ENCODE measurements at places on chromosomes 1 and 21. TPM values are rescaled to one million over a fixed set of nuclear protein-coding genes. Genes with fewer than 3 reads are reported as not detected.

DNA sequence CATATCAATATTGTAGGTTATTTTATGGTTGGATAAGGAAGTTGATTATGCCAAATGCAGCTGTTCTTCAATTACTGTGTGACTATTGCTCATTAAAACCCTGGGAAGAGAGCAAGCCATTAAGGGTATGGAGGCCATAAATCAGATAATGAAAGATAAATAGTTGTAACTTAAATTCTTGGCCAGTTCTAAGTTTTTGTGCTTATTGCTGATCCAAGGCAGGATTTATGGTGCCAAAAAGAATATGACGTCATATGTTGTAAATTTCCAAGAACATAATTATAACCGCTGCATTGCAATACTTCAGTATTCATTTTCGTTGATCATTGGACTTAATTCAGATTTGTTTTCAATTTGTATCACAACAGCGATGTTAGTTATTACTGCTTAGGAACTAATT lies 211.6 kb downstream of the LRRC40 start:
- H3K27ac ChIP-seq = no peak overlapping the region
- H3K36me3 ChIP-seq = no peaks in the 10 kb centered on the region
- H3K4me1 ChIP-seq = no peaks in the 10 kb centered on the region
- H3K27me3 ChIP-seq = no peaks in the 10 kb centered on the region

DNA sequence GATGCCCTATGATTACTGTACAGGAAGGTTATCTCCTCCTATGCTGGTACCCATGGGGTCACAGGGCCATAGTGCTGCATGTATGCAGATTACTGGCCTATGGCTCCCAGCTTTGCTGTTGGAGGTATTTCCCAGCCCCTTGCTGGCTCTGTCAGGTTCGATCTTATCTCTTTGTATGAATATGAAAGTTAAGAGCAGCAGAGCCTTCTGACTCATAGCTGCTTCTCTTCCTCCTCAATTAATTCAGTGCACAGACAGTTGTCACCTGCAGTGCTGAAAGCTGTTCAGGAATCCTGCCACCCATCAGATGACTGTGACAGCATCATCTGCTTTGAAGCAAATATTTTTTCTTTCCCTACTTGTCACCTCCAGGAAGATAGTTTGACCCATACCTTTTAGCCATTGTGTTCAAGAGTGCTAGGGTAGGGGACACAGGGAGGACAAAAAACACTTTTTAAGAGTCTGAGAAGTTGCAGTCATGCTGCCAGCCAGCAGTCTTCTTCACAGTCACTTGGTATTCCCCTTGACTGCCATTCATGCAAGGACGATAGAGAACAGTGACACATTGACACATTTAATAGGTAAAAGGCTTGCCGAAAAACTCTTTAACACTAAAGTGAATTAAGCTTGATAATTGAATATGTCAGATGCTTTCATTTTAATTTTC lies 73.1 kb downstream of the KIF1B start:
- H3K27me3 ChIP-seq = no peaks in the 10 kb centered on the region
- no peaks in the 10 kb centered on the region for H3K4me1 ChIP-seq
- no peak overlapping the region for H3K27ac ChIP-seq
- DNase-seq = no peak
- no peak overlapping the region for H3K4me3 ChIP-seq

GRCh38 chr1:57208741-57209302 lies 215.0 kb downstream of the DAB1 start:
- H3K27ac ChIP-seq = no peak overlapping the region
- no peaks in the 10 kb centered on the region for H3K4me1 ChIP-seq
- no peaks in the 10 kb centered on the region for H3K27me3 ChIP-seq
- DNase-seq = no peak
- no peak overlapping the region for H3K4me3 ChIP-seq

GRCh38 chr1:231069333-231069732 lies 29.3 kb upstream of the FAM89A start:
- no peak overlapping the region for H3K4me3 ChIP-seq
- H3K27me3 ChIP-seq = no peaks in the 10 kb centered on the region

DNA sequence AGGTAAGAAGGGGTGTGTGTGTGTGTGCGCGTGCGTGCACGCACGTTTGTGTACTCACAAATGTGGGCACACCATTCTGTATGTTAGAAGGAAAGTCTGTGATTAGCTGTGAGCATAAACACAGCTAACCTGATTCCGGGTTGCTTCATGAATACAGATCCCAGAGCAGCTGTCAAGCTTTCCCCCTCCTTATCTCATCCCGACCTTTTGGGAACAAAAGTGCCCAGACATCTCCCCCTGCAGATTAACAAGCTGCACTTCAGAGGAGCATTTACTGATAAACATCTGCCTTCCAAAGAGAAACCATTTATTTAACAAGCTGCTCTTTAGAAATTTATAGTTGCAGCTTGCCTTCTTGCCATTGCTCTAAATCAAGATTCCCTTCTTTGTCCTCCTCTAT lies 97.0 kb downstream of the MT1HL1 start:
- no peaks in the 10 kb centered on the region for H3K4me1 ChIP-seq
- no peak overlapping the region for H3K27ac ChIP-seq
- H3K4me3 ChIP-seq = no peak overlapping the region
- H3K27me3 ChIP-seq = no peaks in the 10 kb centered on the region
- no peak for DNase-seq

GRCh38 chr21:41482980-41483379 lies 25.0 kb downstream of the TMPRSS2 start:
- H3K4me3 ChIP-seq = no peak overlapping the region
- no peak for DNase-seq
- H3K36me3 ChIP-seq = no peaks in the 10 kb centered on the region
- peaks cover 4% of the 10 kb centered on the region for H3K4me1 ChIP-seq

DNA sequence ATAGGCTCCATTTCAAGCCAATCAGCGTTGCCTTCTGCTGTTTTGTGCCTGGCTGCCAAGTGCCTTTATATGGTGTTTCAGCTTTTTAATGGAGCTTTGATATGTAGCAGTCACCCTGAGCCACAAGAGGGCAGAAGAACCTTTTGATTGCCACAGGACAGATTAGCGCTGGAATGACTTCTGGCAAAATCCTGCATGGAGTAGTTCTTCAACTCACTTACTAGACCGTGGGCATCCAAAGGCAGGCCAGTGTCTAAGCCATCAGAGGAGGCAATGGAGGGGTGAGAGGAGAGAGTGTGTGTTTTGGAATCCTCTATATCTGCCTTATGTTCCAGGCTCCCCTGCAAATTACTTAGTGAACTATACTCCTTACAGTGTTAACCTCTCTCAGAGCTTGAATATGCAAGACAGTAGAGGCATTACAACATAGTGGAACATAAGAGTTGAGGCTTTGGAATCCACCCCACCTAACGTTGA lies 56.2 kb downstream of the ST3GAL3 start:
- H3K27ac ChIP-seq = no peak overlapping the region
- no peaks in the 10 kb centered on the region for H3K36me3 ChIP-seq
- no peak overlapping the region for H3K4me3 ChIP-seq
- H3K27me3 ChIP-seq = no peaks in the 10 kb centered on the region
- no peaks in the 10 kb centered on the region for H3K4me1 ChIP-seq

GRCh38 chr1:215845234-215845891 lies 278.3 kb downstream of the KCTD3 start:
- no peaks in the 10 kb centered on the region for H3K27me3 ChIP-seq
- DNase-seq = no peak
- H3K36me3 ChIP-seq = no peaks in the 10 kb centered on the region
- H3K27ac ChIP-seq = no peak overlapping the region
- H3K4me1 ChIP-seq = no peaks in the 10 kb centered on the region
- H3K4me3 ChIP-seq = no peak overlapping the region

DNA sequence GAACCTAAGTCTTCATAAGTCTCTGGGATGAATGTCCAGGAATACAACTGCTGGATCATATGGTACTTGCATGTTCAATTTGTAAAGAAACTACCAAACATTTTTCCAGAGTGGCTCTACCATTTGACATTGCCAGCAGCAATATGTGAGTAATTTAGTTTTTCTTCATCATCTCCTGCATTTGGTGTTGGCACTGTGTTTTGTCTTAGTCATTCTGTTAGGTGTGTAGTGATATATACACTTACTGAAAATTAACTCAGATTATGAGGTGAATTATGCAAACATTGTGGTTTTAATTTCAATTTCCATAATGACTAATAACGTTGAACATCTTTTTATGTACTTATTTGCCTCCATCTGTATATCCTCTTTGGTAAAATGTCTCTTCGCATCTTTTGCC lies 138.7 kb downstream of the LRRC40 start:
- H3K4me3 ChIP-seq = no peak overlapping the region
- no peaks in the 10 kb centered on the region for H3K27me3 ChIP-seq
- no peaks in the 10 kb centered on the region for H3K4me1 ChIP-seq
- H3K36me3 ChIP-seq = no peaks in the 10 kb centered on the region
- no peak for DNase-seq

DNA sequence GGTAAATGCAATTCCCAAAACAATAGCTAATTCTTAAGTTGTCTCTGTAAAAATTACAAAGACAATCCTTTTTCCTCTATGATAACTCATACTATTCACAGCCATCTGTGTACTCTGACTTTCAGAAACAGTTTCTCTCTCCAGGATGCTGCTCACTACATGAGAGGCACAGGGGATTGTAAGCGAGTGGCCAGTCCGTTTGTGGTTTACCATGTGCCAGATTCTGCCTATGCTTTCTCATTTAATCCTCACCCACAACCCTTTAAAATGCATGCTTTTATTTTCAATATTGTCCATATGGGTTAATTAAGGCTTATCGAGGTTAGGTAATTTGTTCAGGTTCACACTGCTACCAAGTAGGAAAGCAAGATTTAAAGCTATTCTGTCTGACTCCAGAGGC lies 23.0 kb downstream of the RGS1 start:
- no peak overlapping the region for H3K4me3 ChIP-seq
- no peak for DNase-seq
- no peak overlapping the region for H3K27ac ChIP-seq
- H3K36me3 ChIP-seq = no peaks in the 10 kb centered on the region
- peaks cover 3% of the 10 kb centered on the region for H3K4me1 ChIP-seq

DNA sequence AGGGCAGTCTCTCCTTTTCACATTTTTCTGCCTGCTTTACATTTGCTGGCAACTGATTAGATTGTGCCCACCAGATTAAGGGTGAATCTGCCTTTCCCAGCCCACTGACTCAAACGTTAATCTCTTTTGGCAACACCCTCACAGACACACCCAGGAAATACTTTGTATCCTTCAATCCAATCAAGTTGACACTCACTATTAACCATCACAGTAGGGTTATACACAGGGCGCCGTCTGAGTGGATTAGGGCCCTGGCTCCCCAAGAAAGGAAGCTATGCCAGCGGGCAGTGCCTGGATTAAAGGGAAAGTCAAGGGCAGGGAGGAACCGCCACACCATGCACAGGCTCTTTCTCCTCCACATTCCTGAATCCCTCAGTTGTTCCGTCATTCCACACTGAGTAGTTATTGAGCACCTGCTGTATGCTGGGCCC lies 56.2 kb downstream of the EVA1C start:
- no peaks in the 10 kb centered on the region for H3K4me1 ChIP-seq
- H3K27ac ChIP-seq = no peak overlapping the region
- no peak overlapping the region for H3K4me3 ChIP-seq
- DNase-seq = no peak

The GUCA2B gene
- total RNA-seq = not detected

The PPFIA4 gene
- 0.33 TPM for total RNA-seq

The SERTAD4 gene
- total RNA-seq = not detected

The KIAA1614 gene
- 0.80 TPM for total RNA-seq

The NHLH1 gene
- total RNA-seq = not detected

The GSTM1 gene
- 34.7 TPM for total RNA-seq
